Left renal pelvis (tissue), 4 donors: ENCODE measurements at places on chromosomes 4 and X.

DNA sequence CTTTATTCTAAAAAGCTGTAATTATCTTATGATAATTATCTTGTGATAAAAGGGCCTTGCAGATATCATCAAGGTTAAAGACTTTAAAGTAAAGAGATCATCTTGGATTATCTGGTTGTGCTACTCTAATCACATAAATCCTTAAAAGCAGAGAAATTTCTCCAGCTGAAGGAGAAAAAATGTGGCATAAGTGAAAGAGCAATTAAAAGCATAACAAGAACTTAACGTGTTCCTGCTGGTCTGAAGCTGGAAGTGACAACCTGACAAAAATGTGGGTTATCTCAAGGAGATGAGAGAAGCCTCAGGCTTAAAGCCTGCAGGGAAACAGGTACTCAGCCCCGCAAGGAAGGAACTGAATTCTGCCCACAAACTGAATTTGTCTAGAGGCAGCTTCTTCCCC is 449.1 kb upstream of the NDST4 start:
- DNase-seq: no peak

GRCh38 chrX:17376431-17377077 is 1.6 kb downstream of the NHS start:
- no peak for DNase-seq

GRCh38 chrX:77276742-77277141 is 170.4 kb upstream of the FGF16 start:
- DNase-seq: no peak

GRCh38 chr4:127505203-127505602 is 127.6 kb upstream of the INTU start:
- peak; percentile 18 for DNase-seq

GRCh38 chr4:116953947-116954346 is 131.4 kb downstream of the TRAM1L1 start:
- no peak for DNase-seq

- DNase-seq: no peak
These were observed 745.3 kb downstream of the RPA4 start for GRCh38 chrX:97628807-97629596.

DNA sequence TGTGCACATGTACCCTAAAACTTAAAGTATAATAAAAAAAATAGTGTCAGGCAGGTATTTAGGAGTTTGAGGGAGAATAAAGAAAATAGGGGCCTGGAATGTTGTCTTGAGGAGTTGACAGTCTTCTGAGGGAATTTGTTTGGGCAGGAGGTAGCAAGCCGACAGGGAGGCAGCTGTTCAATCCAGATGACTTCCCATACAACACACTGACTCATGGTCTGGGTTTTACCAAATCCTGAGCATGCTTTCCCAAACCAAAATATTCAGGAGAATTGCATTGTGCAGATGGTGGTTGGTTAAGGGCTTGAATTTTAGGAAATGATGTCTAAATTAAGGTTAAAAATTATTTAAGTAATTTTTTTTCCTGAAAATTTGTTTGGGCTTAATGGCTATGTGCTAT is 430.0 kb downstream of the INPP4B start:
- DNase-seq: no peak

GRCh38 chr4:40687676-40688389 is 58.2 kb upstream of the RBM47 start:
- DNase-seq: no peak

- no peak for DNase-seq
These were observed 58.2 kb downstream of the NAA11 start for GRCh38 chr4:79267671-79268070.

- DNase-seq: no peak
These were observed 9.5 kb downstream of the OGT start for GRCh38 chrX:71542411-71542810.

GRCh38 chr4:85222561-85222960 is 252.4 kb upstream of the ARHGAP24 start:
- DNase-seq: no peak

DNA sequence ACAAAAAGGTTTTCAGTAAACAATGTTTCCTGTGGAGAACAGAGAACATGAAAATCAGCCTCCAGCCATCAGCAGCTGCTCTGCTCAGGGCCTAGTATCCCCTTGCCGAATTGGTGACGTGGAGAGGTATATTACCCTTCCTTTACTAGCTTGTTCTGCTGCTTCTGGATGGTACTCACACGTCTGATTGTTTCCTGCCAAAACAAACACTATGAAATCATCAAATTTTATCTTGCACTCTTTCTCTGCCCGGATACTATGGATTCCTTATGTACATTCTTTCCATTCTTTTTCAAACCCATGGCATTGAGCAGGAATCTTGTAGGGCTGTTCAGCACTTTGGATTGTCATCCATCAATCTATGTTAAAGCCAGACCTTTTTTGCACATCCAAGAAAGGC is 18.8 kb upstream of the METAP1 start:
- DNase-seq: no peak

DNA sequence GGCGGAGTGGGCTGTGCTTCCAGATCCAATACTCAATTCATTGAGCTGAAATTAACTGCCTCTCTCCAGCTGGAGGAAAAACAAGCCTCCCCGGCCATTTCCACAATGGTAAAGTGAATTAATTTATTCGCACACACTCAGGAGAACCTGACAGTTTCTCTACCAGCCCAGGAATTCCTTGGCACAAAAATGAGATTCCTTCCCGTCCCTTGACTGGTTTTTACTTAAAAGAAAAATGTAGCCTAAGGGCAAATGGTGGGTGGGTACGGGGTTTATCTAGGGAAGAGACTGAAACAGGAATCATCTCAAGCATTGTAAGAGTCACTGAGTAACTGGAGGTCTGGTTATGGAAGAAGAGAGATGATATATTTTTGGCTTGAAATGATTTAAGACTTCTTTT is 102.7 kb downstream of the VCX3A start:
- DNase-seq: no peak

DNA sequence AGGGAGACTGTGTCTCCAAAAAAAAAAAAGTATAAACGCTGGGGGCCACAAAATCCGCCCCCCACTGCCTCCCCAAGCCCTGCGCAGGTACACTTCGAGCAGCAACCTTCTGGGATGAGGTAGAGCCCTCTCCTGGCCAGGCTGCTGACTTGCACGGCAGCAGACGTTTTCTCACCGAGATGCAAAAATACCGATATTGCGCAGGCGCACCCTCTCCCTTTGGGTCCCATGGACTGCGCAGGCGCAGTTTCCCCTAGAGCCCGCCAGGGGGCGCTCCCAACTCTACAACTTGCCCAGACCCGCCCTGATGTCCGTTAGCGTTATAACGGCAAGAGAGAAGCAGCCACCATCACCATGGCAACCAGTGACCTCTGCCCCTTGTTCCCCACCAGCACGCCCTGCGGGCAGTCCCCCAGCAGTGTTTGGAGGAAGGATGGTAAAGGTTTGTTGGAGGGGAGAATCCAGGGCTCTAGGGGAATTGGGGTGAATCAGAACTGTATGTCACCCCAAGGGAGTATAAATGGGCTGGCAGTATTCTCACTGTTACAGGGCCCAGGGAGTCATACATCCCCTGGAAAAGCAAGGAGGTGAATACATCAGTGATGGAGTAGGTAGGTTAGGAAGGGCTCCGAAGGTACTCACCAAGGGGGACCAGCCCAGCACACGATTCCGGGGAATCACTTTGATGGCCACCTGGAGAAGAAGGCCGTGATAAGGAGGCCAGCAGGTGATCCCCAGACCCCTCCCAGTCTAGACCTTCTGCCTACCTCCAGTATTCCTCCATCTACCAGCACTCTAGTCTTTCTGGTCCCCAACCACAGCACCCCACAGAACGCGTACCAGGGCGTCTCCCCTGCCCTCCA is 1.5 kb downstream of the PIM2 start:
- peak; percentile 70 for DNase-seq

- DNase-seq: no peak
These were observed 555.2 kb upstream of the PCDH10 start for GRCh38 chr4:132593717-132594400.

DNA sequence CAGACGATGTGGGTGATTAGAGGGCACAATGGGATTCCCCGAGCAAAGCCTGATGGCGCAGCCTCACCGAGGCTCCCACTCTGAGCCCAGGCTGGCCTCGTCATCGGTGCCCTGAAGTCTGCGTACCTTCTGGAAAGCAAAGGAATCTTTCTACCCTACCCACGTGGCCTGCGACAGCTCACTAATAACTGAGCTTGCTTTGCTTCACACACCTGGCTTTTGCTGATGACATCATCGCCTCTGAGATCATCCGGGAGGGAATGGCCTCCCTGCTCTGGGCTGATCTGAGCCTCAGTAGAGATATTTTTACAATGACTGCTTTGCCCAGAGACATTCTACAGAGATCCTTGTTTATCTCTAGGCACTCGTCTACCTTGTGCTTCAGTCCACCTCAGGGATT is 45.4 kb upstream of the PDLIM3 start:
- DNase-seq: no peak

- DNase-seq: no peak
These were observed 442 bp upstream of the MCUB start for GRCh38 chr4:109559625-109559982.

- DNase-seq: no peak
These were observed 38.2 kb downstream of the MAGED1 start for GRCh38 chrX:51931566-51932150.

- no peak for DNase-seq
These were observed 184.0 kb downstream of the PCDH7 start for GRCh38 chr4:30904215-30904555.

DNA sequence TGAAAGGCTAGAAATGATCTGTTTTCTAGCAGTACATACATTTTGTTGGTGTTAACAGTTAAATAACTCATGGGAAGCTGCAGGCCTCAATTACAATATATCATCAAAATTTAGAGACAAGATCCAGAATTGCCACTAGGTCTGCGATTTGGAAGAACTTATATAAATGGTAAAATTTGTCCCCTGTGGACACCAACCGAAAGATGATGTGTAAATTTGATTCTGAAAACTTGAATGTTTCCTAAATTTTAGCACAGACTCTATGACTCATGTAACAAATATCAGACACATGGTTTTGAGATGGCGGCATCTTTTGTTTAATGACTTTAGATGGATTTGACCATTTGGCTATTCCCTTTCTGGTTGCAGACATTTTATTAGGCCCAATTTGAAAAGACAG is 6.0 kb upstream of the HPGDS start:
- no peak for DNase-seq

- no peak for DNase-seq
These were observed 85.6 kb upstream of the CPEB2 start for GRCh38 chr4:14916554-14917297.

GRCh38 chr4:10336471-10336870 is 120.8 kb downstream of the ZNF518B start:
- no peak for DNase-seq

DNA sequence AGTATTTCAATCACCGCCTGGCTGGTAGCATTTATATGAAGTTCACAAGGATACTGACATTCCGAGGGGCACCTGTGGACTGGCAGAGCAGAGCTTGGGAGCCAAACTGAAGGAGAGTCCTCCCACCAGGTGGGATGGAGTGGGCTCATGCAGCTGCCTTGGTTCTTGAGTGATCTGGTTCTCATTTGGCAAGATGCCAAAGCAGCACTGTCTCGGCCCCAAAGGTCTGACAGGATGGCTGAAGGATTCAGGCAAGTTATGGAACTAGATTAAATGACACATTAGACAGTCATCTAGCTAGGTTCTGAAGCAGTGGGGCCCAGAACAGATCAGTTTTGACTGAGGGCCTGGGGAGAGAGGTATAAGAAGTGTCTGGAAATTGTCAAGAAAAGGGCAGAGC is 3.2 kb downstream of the FGF16 start:
- no peak for DNase-seq

- no peak for DNase-seq
These were observed 233.6 kb downstream of the PDHA2 start for GRCh38 chr4:96073461-96073860.

DNA sequence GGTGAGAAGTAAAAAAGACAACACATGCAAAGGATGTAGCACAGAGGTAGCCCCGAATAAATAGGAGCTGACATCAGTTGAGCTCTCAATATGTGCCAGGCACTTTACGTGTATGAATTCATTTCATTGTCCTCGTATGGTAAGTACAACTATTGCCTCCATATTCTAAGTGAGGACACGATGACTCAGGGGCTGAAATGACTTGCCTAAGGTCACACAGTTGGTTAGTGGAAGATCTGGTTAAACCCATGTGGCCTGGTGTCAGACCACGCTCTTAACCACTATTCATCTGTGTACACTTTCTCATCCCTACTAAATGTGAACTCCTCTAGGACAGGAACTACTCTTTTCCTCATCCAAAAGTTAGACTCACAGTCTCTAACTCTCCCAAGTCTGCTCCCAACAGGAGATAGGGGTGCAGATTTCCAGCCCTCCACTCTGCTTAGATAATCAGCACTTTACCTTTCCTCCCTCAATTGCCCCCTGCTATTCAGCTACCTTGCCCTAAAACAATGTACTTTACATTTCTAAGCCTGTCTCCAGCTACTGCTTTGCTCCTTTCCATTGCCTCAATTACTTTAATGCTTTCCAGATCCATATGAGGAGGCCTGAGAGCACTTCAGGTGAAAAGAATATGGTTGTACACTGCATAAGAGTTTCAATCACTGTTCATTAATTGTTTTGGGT is 58.8 kb upstream of the LHFPL1 start:
- DNase-seq: no peak

DNA sequence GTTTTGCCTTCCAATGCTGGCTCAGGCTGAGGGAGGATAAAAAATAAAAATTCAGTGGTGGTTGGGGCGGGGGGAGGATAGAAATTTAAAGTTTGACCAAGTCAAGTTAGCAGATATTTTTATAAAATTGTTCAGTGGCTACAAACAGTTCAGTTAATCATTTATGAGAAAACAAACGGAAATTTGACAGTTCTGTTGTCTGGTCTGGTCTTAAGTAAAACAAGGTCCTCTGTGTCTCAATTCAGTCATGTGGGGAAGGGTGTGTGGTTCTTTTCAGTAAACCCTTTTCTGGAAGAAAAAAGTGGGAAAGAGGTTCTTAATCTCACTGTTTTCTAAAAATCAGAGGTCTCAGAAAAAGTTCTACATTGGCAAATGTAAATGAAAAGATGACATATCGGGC is 409.1 kb upstream of the SPANXN4 start:
- no peak for DNase-seq

DNA sequence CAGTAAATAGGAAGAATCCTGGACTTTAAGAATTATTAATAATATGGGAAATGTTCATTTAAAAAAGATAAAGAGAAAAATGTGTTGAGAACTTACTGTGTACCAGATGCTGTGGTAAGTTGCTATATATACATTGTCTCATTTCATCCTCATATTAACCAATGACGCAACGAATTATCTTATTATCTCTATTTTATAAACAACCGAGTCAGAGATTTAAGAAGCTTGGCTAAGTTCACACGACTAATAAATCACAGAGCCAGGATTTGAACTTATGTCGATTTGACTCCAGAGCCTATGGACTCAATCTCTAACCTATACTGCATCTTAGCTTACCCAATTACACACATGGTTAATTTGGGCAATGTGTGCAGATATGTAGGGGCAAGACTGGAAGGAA is 15.5 kb upstream of the DCTD start:
- no peak for DNase-seq

DNA sequence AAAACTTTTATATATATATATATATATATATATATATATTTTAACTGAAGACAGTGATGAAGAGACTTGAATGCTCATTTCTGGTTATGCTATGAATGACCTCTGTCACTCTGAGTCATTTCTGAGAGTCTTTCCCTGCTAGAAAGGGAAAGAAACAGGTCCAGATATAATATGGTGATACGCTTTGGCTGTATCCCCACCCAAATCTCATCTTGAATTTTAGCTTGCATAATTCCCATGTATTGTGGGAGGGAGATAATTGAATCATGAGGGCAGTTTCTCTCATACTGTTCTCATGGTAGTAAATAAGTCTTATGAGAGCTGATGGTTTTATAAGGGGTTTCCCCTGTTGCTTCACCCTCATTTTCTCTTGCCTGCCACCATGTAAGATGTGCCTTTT is 254.1 kb upstream of the IGFBP7 start:
- no peak for DNase-seq

GRCh38 chr4:160498211-160498610 is 1395.3 kb downstream of the RAPGEF2 start:
- no peak for DNase-seq
